ENCODE measurements at places on chromosomes 12 and 14.

GRCh38 chr12:94718114-94718513 lies 67.8 kb upstream of the TMCC3 start:
- DNase-seq = no peak

- no peak for DNase-seq
These were observed 61.9 kb downstream of the SLC41A2 start for GRCh38 chr12:104896146-104896545.

DNA sequence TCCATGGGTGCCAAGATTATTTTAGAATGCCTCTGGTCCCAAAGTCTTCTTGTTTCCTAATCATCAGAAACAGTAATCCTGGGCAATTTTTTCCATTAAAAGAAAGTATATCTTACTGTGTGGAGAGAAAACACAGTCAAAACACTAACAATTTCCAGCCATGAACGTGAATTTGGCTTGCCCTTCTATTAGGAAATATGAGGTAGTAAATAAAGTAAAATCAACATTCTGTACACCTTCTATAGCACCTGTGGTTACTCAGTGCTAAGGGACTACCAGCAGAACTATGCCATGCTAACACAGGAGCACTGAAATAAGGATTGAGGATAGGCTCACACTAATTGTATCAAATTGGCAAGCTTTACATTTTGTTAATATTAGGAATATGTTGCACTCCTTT lies 60.1 kb downstream of the NTN4 start:
- DNase-seq = no peak

DNA sequence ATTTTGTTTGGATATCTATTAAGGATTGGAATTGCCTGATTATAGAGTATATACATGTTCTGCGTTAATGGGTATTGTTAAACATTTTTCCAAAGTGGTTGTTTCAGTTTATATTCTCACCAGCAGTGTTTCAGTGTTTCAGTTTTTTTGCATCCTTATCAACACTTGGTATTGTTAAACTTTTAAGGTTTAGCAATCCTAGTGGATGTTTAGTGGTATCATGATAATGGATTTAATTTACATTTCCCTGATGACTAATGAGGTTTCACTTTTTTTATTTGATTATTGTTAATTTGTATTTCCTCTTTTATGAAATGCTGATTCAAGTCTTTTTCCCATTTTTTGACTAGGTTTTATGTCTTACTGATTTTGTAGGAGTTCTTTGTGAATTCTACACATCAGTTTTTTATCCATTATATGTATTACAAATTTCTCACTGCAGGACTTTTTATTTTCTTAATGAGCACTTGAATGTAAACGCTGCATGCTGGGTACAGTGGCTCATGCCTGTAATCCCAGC lies 23.7 kb downstream of the YLPM1 start:
- DNase-seq = no peak

DNA sequence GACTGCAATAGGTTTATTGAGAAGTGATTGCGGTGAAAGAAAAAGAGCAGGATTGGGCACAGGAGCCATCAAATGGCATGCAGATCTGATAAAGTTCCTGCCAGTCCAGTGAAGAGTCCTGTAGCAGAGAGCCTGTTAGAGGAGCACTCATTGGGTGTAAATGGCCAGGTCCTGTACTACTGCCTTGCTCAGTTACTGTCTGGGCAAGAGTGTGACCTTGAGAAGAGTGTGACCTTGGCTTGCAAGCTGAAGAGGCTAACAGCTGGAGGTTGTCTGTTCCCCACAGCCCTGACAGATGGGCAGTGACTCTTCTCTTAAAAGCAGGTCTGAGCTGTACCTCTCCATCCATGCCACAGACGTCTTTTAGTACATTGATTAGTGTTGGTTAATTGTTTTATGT lies 148.6 kb upstream of the SLC38A2 start:
- no peak for DNase-seq

DNA sequence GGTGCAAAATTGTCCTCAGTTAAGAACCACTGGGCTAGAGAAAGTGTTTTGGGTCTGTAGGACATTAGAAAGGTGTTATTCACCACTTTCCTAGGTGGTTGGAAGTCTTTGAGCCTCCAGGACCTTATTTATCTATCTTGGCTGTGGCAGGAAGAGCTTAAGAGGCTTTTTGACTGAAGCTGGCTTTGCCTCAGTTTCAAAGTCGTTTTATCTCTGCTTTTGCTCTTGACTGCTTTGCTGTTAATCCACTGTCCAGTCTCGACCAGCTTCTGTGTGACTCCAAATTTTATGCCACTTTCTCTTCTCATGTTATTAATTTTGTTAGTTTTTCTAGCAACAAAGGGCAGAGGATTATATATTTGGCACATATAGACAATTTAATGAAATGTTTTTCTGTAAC lies 60.3 kb downstream of the PPHLN1 start:
- DNase-seq = no peak

DNA sequence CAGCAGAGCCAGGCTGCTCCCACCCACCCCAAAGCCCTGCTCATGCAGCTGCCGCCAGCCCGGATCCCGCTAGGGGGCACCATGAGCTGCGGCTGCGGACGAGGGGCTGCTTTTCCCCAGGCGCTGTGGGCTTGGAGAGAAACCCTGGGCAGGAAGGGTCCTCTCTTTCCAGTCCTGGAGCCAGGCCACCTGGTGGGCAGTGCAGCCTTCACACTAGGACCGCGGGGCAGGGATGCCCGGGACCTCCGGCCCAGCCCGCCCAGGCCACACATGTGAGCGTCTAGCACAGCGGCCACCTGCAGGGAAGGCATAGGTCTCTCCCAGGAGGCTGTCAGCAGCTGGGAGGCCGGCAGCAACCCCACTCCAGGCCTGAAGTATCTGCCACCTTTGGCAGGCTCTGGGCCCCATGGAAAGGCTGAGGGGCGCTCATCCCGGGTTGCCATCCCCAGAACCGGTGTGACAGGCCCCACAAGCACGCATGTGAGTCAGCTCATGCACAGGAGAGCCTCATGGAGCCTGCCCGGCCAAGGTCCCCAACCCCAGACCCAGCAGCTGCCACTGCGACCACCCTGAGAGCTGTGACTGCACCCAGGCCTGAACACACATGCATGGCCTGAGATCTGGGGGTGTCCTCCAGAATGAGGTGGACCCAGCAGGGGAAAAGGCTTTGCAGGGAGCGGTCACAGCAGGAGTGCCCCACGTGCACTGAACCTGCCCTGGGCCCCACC lies 280.0 kb upstream of the RTL1 start:
- DNase-seq = no peak

- no peak for DNase-seq
These were observed 13.2 kb upstream of the CDH24 start for GRCh38 chr14:23070262-23071129.

DNA sequence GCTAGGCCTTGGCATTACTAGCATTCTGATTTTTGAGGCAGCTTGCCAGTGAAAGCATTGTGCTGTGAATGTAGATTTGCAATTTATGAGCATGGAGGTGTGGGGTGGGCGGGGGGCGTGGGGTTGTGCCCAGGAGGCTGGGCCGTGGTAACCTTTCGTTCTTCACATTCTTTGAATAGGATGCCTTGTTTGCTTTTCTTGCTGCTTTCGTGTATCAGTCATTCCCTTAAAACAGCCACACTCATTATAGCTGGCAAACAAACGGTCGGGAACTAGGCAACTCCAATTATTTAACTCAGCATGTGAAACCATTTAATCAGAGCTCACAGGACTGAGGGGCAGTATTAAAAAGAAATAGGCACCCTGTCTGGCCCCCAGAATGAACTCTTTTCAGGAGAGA lies 115.9 kb upstream of the PELI2 start:
- no peak for DNase-seq

- DNase-seq = no peak
These were observed 23.6 kb downstream of the BATF start for GRCh38 chr14:75545907-75546306.

DNA sequence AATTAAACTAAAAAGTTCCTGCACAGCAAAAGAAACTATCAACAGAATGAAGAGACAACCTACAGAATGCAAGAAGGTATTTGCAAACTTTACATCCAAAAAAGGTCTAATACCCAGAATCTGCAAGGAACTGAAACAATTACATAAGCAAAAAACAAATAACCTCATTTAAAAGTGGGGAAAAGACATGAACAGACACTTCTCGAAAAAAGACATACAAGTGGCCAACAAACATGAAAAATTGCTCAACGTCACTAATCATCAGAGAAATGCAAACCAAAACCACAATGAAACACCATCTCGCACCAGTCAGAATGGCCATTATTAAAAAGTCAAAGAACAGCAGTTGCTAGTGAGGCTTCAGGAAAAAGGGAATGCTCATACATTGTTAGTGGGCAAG lies 15.2 kb downstream of the PDE6H start:
- no peak for DNase-seq

- DNase-seq = no peak
These were observed 24.3 kb upstream of the PLEKHD1 start for GRCh38 chr14:69460093-69460701.

GRCh38 chr14:72796935-72797334 lies 97.0 kb downstream of the DPF3 start:
- no peak for DNase-seq

DNA sequence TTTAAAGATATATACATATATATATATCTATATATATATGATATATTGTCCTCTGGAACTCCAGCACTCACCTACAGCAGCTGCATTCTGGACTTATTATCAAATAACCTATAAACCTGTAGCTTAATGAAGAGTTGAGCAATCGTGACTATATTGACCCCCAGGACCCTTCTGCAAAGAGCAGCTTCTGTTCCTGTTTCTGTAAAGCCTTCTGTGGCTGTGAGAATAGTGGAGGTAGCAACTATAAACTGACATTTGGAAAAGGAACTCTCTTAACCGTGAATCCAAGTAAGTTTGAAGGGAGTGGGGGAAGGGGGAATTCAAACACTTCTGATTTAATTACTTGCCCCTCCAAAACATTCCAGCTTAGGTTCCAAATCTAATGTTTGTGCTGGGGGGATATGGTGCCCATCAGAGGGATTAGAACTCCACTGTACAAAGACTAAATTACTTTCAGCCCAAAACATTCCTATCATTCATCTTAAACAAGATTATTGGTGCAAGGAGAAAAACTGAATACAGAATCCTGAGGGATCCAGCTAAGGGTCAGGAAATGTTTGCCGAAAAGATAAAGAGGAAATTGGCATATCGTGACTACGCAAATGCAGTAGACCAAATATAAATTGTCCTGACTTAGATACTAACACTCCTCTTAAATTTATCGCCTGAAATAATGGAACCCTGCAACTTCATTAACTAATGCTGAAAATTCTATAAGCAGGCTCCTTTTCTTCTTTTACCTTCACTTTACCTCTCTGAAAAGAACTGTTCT lies 106.1 kb downstream of the DAD1 start:
- DNase-seq = no peak

Data from thoracic aorta (tissue), 2 donors.